ENCODE measurements at places on chromosomes 1 and 21.

DNA sequence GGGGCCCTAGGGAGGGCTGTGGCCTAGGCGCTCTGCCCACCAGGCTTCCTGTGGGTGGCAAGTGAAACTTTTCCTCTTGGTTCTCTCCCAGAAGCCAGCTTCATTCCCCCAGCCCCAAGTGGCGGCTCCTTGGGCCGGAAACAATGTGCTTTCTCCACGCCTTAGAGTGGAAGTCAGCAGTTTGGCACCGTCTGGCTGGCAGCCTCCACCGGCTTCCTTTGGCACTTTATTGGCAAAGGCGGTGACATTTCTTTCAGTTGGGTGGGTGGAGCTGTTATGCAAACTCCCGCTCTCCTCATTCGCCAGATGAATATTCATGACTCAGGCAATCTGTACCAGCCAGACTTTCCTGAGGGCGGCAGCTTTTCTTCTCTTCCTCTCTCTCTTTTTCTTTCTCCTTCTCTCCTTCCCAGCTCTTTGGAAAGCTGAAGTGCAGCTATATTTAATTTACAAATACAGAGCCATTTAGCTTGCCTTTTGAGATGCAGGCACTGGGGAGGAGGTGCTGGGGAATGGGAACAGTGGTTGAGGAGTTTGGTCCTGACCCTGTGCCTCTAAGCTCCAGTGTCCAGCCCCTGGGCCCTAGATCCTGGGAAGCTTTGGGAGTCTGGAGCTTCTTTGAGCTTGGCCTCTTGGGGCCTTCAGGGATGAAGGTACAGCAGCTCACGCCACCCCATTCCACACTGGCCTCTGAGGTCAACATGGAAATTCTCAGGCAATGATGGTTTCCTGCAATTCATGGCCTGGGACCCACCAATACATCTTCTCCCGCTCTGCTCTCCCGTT lies 67.8 kb upstream of the POU3F1 start:
- DNase-seq = no peak

- no peak for DNase-seq
These were observed 17.7 kb downstream of the FAAH start for GRCh38 chr1:46411601-46412341.

- no peak for DNase-seq
These were observed 29.9 kb downstream of the VASH2 start for GRCh38 chr1:212980123-212980785.

DNA sequence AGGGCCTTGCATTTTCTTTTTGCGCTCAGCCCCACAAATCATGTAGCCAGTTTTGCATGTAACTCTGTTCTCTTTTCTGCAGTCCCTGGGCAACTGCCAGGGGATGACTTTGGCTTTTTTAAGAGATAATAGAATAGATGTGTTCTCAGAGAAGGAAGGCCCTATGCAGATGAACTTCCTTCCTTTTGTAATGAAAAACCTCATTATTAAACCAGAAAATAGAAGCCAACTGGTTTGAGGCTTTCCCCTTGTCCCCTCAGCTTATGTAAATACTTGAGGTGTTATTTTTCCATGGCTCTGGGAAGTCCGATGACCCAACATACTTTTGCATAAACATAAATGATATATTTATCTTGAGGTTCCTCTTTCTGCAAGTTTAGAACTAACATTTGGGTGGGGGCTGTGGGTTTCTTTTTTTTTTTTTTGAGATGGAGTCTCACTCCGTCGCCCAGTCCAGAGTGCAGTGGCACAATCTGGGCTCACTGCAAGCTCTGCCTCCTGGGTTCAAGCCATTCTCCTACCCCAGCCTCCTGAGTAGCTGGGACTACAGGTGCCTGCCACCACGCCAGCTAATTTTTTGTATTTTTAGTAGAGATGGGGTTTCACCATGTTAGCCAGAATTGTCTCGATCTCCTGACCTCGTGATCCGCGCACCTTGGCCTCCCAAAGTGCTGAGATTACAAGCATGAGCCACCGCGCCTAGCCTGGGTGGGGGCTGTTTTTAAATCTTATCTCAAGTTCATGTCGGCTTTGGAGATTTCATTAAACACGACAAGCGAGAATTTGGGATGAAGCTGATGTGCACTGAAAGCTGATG lies 14.4 kb upstream of the FCRL5 start:
- DNase-seq = no peak

DNA sequence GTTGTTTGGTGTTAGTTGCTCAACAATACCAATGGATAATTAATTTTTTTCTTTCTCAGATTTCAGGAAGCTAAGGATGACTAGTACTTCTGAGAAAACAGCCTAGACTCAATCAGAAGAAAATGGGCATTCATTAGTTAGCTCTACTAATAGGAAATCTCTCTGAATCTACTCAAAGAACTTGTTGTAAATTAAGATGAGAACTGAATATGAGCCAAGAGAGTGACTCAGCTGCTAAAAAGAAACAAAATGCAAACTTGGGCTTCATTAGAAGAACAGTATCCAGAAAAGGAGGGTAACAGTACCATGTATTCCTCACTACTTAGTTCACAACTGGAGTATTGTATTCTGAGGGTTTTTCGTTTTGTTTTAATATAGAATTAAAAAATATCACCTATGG lies 12.5 kb downstream of the FOXJ3 start:
- DNase-seq = no peak
